ENCODE measurements at places on chromosomes 2 and 18. TPM values are rescaled to one million over a fixed set of nuclear protein-coding genes. Genes with fewer than 3 reads are reported as not detected.

- no peak for DNase-seq
Measured at GRCh38 chr2:241770185-241770935, 6.3 kb upstream of the GAL3ST2 start.

GRCh38 chr18:56721491-56721890 is 70.3 kb downstream of the WDR7 start:
- no peak for DNase-seq

DNA sequence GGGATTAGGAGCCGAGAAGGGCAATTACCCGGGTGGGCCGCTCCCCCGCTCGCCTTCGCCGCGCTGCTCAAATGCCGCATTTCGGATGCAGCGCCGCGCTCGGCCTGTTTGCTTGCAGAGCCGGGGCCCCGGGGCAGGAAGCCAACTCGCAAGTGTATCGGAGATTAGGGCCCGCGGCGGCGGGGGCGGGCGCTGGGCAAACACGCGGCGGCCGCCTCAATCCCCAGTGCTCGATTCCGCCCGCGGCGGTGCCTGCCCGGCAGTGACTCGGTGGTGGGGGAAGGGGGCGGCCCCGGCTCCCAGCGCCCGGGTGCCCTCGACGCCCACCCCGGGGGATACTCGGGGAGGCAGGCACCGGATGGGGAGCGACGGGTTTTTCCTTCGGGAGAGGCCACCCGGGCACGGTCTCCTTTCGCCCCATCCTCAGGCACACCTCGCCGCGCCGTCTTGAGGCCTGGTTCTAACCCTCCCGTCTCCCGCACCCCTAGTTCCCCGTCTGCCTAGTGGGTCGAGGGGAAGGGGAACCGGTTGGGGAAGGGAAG is 26.6 kb upstream of the NOTO start:
- DNase-seq, result peak; percentile 93

DNA sequence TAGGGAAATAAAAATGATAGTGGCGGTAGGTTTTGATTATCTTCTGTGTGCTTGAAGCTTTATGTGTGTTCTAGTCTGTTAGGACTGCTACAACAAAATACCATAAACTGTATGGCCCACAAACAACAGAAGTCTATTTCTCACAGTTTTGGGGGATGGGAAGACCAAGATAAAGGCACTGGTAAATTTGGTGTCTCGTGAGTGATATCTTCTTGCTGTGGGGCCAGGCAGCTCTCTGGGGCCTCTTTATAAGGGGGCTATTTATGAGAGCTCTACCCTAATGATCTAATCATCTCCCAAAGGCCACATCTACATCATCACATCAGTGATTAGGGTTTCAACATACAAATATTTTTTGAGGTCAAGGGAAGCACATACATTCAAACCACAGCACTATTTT is 86.8 kb upstream of the SPHKAP start:
- no peak for DNase-seq

- DNase-seq, result no peak
Measured at GRCh38 chr2:105570326-105570725, 171.5 kb upstream of the FHL2 start.

GRCh38 chr18:57447154-57447621 is 12.0 kb downstream of the ONECUT2 start:
- DNase-seq, result no peak

C1D gene
- total RNA-seq, result 13.7 TPM

GRCh38 chr2:2270808-2271415 is 60.2 kb downstream of the MYT1L start:
- no peak for DNase-seq
